Esophagus muscularis mucosa (tissue), 4 donors: ENCODE measurements at places on chromosomes 2 and 18. TPM values are rescaled to one million over a fixed set of nuclear protein-coding genes. Genes with fewer than 3 reads are reported as not detected.

PUS10 gene
- 3.2 TPM for total RNA-seq

DSG2 gene
- 3.6 TPM for total RNA-seq

PAPOLG gene
- total RNA-seq = 14.8 TPM

XRCC5 gene
- 133 TPM for total RNA-seq

RIT2 gene
- total RNA-seq = not detected

CRYGC gene
- not detected for total RNA-seq

RBBP8 gene
- total RNA-seq = 12.4 TPM

SNTG2 gene
- 3.3 TPM for total RNA-seq

MC2R gene
- total RNA-seq = not detected

UPP2 gene
- not detected for total RNA-seq

SAG gene
- total RNA-seq = not detected

CCDC121 gene
- total RNA-seq = 6.2 TPM

ACMSD gene
- not detected for total RNA-seq

ADAM23 gene
- total RNA-seq = 1.5 TPM

CD8B2 gene
- total RNA-seq = not detected

CMPK2 gene
- total RNA-seq = 8.3 TPM

GCG gene
- not detected for total RNA-seq

CNOT9 gene
- 23.0 TPM for total RNA-seq

CYP20A1 gene
- total RNA-seq = 33.8 TPM

CLEC4F gene
- total RNA-seq = not detected

FAM237A gene
- not detected for total RNA-seq

TRIM54 gene
- total RNA-seq = not detected

MTCL1 gene
- 32.3 TPM for total RNA-seq

EML4 gene
- total RNA-seq = 19.4 TPM

BCL2 gene
- total RNA-seq = 37.5 TPM

G6PC2 gene
- not detected for total RNA-seq

COBLL1 gene
- total RNA-seq = 41.4 TPM

OSR1 gene
- 50.3 TPM for total RNA-seq

KHK gene
- 6.3 TPM for total RNA-seq

FTCDNL1 gene
- 2.5 TPM for total RNA-seq

C2orf78 gene
- not detected for total RNA-seq

SERPINB12 gene
- total RNA-seq = not detected

NPHP1 gene
- 8.0 TPM for total RNA-seq

GCC2 gene
- 22.0 TPM for total RNA-seq
